ENCODE measurements at places on chromosomes 1 and 21. TPM values are rescaled to one million over a fixed set of nuclear protein-coding genes. Genes with fewer than 3 reads are reported as not detected.

KCNJ10 gene
- total RNA-seq: 3.1 TPM

GJA8 gene
- total RNA-seq: not detected

CCDC185 gene
- not detected for total RNA-seq

OR2G6 gene
- not detected for total RNA-seq

CTH gene
- 51.4 TPM for total RNA-seq

CYP4A11 gene
- 207 TPM for total RNA-seq

OR2L2 gene
- total RNA-seq: not detected

FCAMR gene
- total RNA-seq: 2.5 TPM

C1orf35 gene
- total RNA-seq: 5.4 TPM

SPRR2B gene
- total RNA-seq: not detected

KRTAP12-2 gene
- total RNA-seq: not detected

ADAMTS5 gene
- total RNA-seq: 1.1 TPM

CAPN8 gene
- total RNA-seq: 0.35 TPM

KRTAP13-2 gene
- not detected for total RNA-seq

HES3 gene
- total RNA-seq: not detected

CD1B gene
- total RNA-seq: not detected

AVPR1B gene
- total RNA-seq: not detected

CA6 gene
- not detected for total RNA-seq

ZNF670 gene
- 1.4 TPM for total RNA-seq

DCLRE1B gene
- total RNA-seq: 1.7 TPM

NMNAT2 gene
- 0.06 TPM for total RNA-seq

ZNF593OS gene
- total RNA-seq: not detected

FMO1 gene
- 4.5 TPM for total RNA-seq

Measured in right lobe of liver (tissue), 6 donors.